GM12878 (cell line): ENCODE measurements at places on chromosomes 3 and 15. TPM values are rescaled to one million over a fixed set of nuclear protein-coding genes. Genes with fewer than 3 reads are reported as not detected.

GRCh38 chr3:159821736-159822135 is 166.9 kb upstream of the IL12A start:
- H3K27me3 ChIP-seq, result no peaks in the 10 kb centered on the region; the same call in 1 of the 2 replicates
- H3K4me1 ChIP-seq, result no peaks in the 10 kb centered on the region
- H3K27ac ChIP-seq, result no peak overlapping the region
- H3K36me3 ChIP-seq, result no peaks in the 10 kb centered on the region
- DNase-seq, result no peak
- H3K4me3 ChIP-seq, result no peak overlapping the region

- H3K4me1 ChIP-seq, result no peaks in the 10 kb centered on the region
- no peak overlapping the region for H3K27ac ChIP-seq
- DNase-seq, result no peak
- no peaks in the 10 kb centered on the region for H3K36me3 ChIP-seq
These were observed 15.4 kb upstream of the BFSP2 start for GRCh38 chr3:133384331-133385027.

GRCh38 chr3:112611752-112612515 is 29.0 kb downstream of the CCDC80 start:
- no peak overlapping the region for H3K27ac ChIP-seq
- H3K4me1 ChIP-seq, result no peaks in the 10 kb centered on the region
- H3K36me3 ChIP-seq, result no peaks in the 10 kb centered on the region
- no peak overlapping the region for H3K4me3 ChIP-seq
- no peak for DNase-seq
- no peaks in the 10 kb centered on the region; the same call in none of the 2 replicates for H3K27me3 ChIP-seq

DNA sequence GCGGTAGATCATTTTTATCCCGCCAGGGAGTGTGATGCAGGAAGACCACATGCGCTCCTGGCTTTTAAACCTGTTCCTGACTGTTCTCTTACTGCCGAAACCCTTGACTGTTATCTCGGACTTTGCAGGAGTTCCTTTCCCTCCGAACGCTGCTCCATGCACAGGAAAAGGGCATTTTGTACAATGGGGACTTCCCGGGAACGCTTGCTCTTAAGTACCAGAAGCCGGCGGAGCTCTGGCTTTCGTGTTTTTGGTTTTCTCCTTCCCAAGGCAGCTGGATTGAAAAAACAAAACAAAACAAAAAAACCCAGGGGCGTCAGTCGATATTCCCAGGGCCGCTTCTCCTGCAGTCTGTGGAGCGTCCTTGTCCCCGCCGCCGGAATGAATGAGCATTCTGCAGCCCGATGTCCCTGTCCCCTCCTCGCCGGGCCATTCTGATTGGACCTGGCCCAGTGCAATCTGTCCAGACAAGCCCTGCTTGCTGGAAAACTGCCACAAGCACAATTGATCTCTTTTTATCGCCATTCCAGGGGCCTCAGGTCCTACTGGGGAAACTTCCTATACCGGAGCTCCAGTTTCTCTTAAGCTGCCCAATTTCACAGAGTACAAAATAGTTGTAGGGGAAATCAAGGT is 44.8 kb downstream of the SLC6A1 start:
- H3K27ac ChIP-seq, result no peak overlapping the region
- DNase-seq, result no peak
- no peaks in the 10 kb centered on the region for H3K4me1 ChIP-seq

GRCh38 chr3:143031327-143031726 is 30.0 kb downstream of the U2SURP start:
- H3K36me3 ChIP-seq, result peaks cover 24% of the 10 kb centered on the region
- no peak for DNase-seq
- H3K4me1 ChIP-seq, result no peaks in the 10 kb centered on the region
- H3K27me3 ChIP-seq, result no peaks in the 10 kb centered on the region

GRCh38 chr3:14460342-14461005 is 58.1 kb downstream of the SLC6A6 start:
- H3K27me3 ChIP-seq, result no peaks in the 10 kb centered on the region
- H3K36me3 ChIP-seq, result peaks cover 4% of the 10 kb centered on the region; the same call in 1 of the 2 replicates
- no peaks in the 10 kb centered on the region for H3K4me1 ChIP-seq
- no peak for DNase-seq

DNA sequence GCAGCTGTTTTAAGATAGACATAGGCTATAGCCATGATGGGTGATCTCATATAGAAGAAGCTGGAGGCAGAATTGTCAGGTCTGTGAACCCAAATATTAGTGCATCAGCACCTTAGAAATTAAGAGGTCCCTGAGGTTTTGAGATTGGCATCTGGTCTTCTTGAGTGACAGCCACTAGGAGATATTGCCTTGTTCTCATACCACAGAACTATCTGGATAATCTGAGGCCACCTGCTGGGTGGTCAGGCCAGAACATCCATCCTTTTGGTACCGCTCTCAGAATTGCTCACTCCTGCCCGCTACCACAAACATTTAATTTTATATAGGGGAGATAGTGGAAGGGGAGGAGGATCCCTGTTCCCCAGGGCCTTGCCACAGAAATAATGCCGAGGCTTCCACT is 210.6 kb upstream of the ZPLD1 start:
- no peaks in the 10 kb centered on the region for H3K36me3 ChIP-seq
- no peaks in the 10 kb centered on the region for H3K27me3 ChIP-seq
- H3K4me3 ChIP-seq, result no peak overlapping the region
- no peak for DNase-seq
- no peak overlapping the region for H3K27ac ChIP-seq

DNA sequence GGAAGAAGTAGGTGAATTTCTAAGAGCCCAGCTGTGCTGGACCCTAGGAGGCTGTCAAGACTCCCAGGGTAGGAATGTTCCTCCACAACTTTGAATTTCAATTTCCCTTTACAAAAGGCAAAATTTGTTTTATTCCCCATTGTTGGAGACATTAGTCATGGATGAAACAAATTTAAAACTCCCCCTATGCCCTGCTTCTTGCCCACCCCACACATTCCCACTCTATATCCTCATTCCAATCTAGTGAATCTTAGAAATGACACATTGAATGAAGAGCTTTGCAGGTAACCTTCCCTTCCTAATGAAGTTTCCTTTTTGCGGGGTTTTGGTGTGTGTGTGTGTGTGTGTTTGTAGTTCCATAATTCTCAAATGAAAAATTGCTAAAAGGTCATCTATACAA is 72.6 kb downstream of the CCNL1 start:
- H3K27me3 ChIP-seq, result no peaks in the 10 kb centered on the region
- H3K36me3 ChIP-seq, result no peaks in the 10 kb centered on the region
- peaks cover 42% of the 10 kb centered on the region for H3K4me1 ChIP-seq
- no peak for DNase-seq
- H3K27ac ChIP-seq, result peak overlapping the region; percentile 7; the same call in 1 of the 2 replicates

GRCh38 chr3:73379465-73379864 is 245.3 kb downstream of the PDZRN3 start:
- H3K36me3 ChIP-seq, result no peaks in the 10 kb centered on the region
- H3K27ac ChIP-seq, result no peak overlapping the region
- no peaks in the 10 kb centered on the region for H3K4me1 ChIP-seq
- DNase-seq, result no peak
- H3K4me3 ChIP-seq, result no peak overlapping the region

- no peaks in the 10 kb centered on the region for H3K4me1 ChIP-seq
- no peak overlapping the region for H3K4me3 ChIP-seq
- no peaks in the 10 kb centered on the region for H3K36me3 ChIP-seq
- H3K27me3 ChIP-seq, result no peaks in the 10 kb centered on the region
- no peak overlapping the region for H3K27ac ChIP-seq
- DNase-seq, result no peak
These were observed 707.9 kb downstream of the ZNF385D start for GRCh38 chr3:21043139-21043538.

GRCh38 chr15:67327312-67327711 is 72.7 kb downstream of the IQCH start:
- DNase-seq, result no peak
- no peak overlapping the region for H3K27ac ChIP-seq
- H3K4me3 ChIP-seq, result no peak overlapping the region
- no peaks in the 10 kb centered on the region for H3K27me3 ChIP-seq

GRCh38 chr3:82000773-82001172 is 239.3 kb upstream of the GBE1 start:
- H3K27me3 ChIP-seq, result no peaks in the 10 kb centered on the region
- H3K4me1 ChIP-seq, result no peaks in the 10 kb centered on the region
- no peak for DNase-seq
- no peak overlapping the region for H3K27ac ChIP-seq
- H3K4me3 ChIP-seq, result no peak overlapping the region

- no peaks in the 10 kb centered on the region for H3K4me1 ChIP-seq
- no peak overlapping the region for H3K4me3 ChIP-seq
- H3K27me3 ChIP-seq, result no peaks in the 10 kb centered on the region
- DNase-seq, result no peak
These were observed 24.0 kb downstream of the ANXA2 start for GRCh38 chr15:60373745-60374144.

DNA sequence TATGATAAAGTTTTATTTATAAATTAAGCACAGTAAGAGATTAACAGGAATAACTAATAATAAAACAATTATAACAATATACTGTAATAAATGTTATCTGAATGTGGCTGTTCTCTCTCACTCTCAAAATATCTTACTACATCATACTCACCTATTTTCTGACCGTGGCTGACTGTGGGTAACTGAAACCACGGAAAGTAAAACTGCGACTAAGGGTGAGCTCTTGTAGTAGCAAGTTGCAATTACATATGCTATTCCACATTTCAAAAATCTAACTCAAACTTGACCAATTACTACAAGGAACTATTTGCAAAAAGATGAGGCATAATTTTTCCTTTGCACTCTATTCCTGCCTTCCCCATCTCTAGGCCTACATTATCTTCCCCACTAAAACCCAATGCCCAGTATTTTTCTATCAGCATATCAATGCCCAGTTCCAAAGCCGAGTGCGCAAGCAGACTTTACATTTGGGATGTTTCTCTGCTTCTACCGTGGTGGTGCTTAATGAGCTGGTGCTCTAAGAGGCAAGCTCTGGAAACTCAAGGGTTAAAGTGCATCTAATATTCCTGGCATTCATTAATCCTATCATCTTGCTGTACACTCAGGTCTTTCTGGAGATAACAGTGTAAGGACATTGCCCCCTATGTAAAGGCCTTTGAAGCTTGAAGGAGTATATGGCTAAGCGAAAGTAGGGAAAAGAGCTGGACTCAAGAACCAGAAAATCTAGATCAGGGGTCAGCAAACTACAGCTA is 6.7 kb downstream of the PCYT1A start:
- peaks cover 29% of the 10 kb centered on the region for H3K4me1 ChIP-seq
- H3K27me3 ChIP-seq, result no peaks in the 10 kb centered on the region
- DNase-seq, result no peak
- H3K4me3 ChIP-seq, result peak overlapping the region; percentile 55
- no peaks in the 10 kb centered on the region; the same call in 1 of the 2 replicates for H3K36me3 ChIP-seq
- H3K27ac ChIP-seq, result peak overlapping the region; percentile 71

DNA sequence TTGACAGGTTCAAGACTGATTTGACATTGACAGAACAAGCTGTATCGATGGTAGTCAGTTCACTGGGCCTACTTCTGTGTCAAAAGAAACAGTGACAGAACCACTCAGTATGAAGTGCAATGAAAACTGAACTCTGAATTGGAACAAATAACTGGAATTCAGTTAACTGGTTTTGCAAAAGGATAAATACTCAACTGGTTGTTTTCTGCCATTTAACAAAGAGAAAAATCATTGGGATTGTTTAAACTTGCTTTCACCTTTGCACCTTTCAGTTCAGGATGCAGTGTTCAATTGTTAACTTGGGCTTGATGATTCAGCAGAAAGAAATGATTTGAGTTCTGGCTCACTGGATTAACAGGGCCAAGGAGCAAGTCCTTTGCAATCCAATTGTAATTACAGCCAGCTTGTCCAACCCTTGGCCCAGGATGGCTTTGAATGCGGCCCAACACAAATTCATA is 4.9 kb downstream of the BTD start:
- no peaks in the 10 kb centered on the region for H3K36me3 ChIP-seq
- DNase-seq, result no peak

- H3K27me3 ChIP-seq, result no peaks in the 10 kb centered on the region
- H3K4me3 ChIP-seq, result no peak overlapping the region
- H3K36me3 ChIP-seq, result no peaks in the 10 kb centered on the region
These were observed 8.2 kb downstream of the PLOD2 start for GRCh38 chr3:146152834-146153233.

DNA sequence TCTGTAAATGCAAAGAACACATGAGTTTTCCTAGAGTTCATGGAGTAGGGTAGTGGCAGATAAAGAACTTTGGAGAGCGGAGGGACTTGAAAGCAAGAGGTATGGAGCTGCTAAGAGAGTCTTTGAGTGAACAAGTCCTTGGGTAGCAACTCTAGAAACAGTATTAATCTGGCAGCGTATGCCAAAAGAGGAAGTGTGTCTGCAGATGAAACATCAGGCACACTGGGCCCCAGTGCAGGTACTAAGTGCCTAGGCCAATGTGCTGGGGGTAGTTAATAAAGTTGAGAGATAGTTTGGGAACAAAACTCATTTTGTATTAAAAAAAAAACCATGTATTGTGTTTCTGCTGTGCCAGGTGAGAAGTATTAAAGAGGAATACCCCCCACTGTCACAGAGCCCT is 223.0 kb upstream of the STRIT1 start:
- DNase-seq, result no peak
- H3K4me1 ChIP-seq, result no peaks in the 10 kb centered on the region
- no peak overlapping the region for H3K27ac ChIP-seq
- no peak overlapping the region for H3K4me3 ChIP-seq
- H3K36me3 ChIP-seq, result no peaks in the 10 kb centered on the region

DNA sequence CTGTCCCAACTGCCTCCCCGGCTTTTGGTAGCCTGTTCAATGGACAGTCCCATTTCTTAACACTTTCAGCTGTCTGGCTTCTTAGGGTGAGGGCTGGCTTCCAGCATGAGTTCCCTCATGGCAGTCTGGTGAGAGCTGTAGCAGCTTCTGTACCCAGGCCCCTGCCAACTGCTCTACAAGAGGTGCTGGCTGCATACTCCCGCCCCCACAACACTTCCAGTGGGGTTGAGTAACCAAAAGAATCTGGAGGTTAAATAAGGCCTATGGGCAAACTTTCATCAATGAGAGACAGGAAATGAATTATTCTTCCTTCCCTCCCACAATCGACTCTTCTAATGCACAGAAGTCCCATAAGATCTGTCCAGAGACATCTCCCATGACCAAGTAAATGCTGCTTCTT is 145.0 kb downstream of the NEK10 start:
- H3K36me3 ChIP-seq, result no peaks in the 10 kb centered on the region
- no peak for DNase-seq
- no peak overlapping the region for H3K4me3 ChIP-seq
- no peaks in the 10 kb centered on the region for H3K4me1 ChIP-seq
- H3K27ac ChIP-seq, result no peak overlapping the region
- H3K27me3 ChIP-seq, result no peaks in the 10 kb centered on the region

- no peaks in the 10 kb centered on the region for H3K27me3 ChIP-seq
- H3K4me3 ChIP-seq, result no peak overlapping the region
- H3K4me1 ChIP-seq, result no peaks in the 10 kb centered on the region
- H3K36me3 ChIP-seq, result no peaks in the 10 kb centered on the region
These were observed 530.8 kb upstream of the BCHE start for GRCh38 chr3:166367947-166368533.

RTP1 gene
- polyA plus RNA-seq, result not detected in 2 replicates

SLTM gene
- polyA plus RNA-seq, result 96.4 and 111 TPM in 2 replicates

SLC27A2 gene
- polyA plus RNA-seq, result 1.2 TPM in 2 replicates

LRTM1 gene
- polyA plus RNA-seq, result not detected in 2 replicates

IL17RB gene
- polyA plus RNA-seq, result 2.9 and 3.0 TPM in 2 replicates

B3GALNT1 gene
- 0.14 TPM in 1 of 2 replicates, not detected in the other for polyA plus RNA-seq

VIPR1 gene
- not detected in 2 replicates for polyA plus RNA-seq
